PC-3 (cell line): ENCODE measurements at places on chromosomes 16 and 17. TPM values are rescaled to one million over a fixed set of nuclear protein-coding genes. Genes with fewer than 3 reads are reported as not detected.

TPSG1 gene
- total RNA-seq = not detected in 2 replicates

SLC6A2 gene
- not detected in 2 replicates for total RNA-seq

FBXO39 gene
- not detected in 2 replicates for total RNA-seq

FSCN2 gene
- 0.87 and 2.4 TPM in 2 replicates for total RNA-seq

TLCD3A gene
- 10.0 and 13.9 TPM in 2 replicates for total RNA-seq

DHRS7C gene
- not detected in 2 replicates for total RNA-seq

ANKRD11 gene
- total RNA-seq = 65.0 and 92.6 TPM in 2 replicates

TBC1D3I gene
- 0.07 TPM in 1 of 2 replicates, not detected in the other for total RNA-seq

MRPL38 gene
- 74.5 and 124 TPM in 2 replicates for total RNA-seq

NACA2 gene
- total RNA-seq = not detected in 2 replicates

TMEM235 gene
- not detected in 2 replicates for total RNA-seq

RNF43 gene
- total RNA-seq = 3.8 and 8.5 TPM in 2 replicates

CACNG4 gene
- total RNA-seq = 1.7 and 2.4 TPM in 2 replicates

CRYM gene
- total RNA-seq = not detected in 2 replicates

BCO1 gene
- not detected in 2 replicates for total RNA-seq

NAGS gene
- 13.5 and 14.3 TPM in 2 replicates for total RNA-seq

ERBB2 gene
- 36.2 and 57.1 TPM in 2 replicates for total RNA-seq

DHX38 gene
- 61.2 and 78.6 TPM in 2 replicates for total RNA-seq

LPO gene
- total RNA-seq = not detected in 2 replicates

NKIRAS2 gene
- total RNA-seq = 39.4 and 46.6 TPM in 2 replicates

TLCD1 gene
- 7.1 and 9.3 TPM in 2 replicates for total RNA-seq

C17orf100 gene
- total RNA-seq = 0.15 TPM in 1 of 2 replicates, not detected in the other

PTGES3L gene
- total RNA-seq = 0.52 and 0.55 TPM in 2 replicates

SEZ6L2 gene
- total RNA-seq = 23.7 and 25.3 TPM in 2 replicates

CLEC19A gene
- not detected in 2 replicates for total RNA-seq

MYL4 gene
- total RNA-seq = 1.6 and 2.2 TPM in 2 replicates

MYH3 gene
- 1.3 and 4.1 TPM in 2 replicates for total RNA-seq

AARS1 gene
- total RNA-seq = 60.9 and 91.9 TPM in 2 replicates

CCDC154 gene
- total RNA-seq = not detected in 2 replicates

POLR2A gene
- total RNA-seq = 47.1 and 95.7 TPM in 2 replicates

KRTAP17-1 gene
- not detected in 2 replicates for total RNA-seq

RPRML gene
- total RNA-seq = 0.11 TPM in 1 of 2 replicates, not detected in the other

TERB1 gene
- total RNA-seq = 0.23 TPM in 1 of 2 replicates, not detected in the other

P2RX5 gene
- 13.0 and 19.3 TPM in 2 replicates for total RNA-seq

IGSF6 gene
- 0.36 TPM in 1 of 2 replicates, not detected in the other for total RNA-seq

MMP28 gene
- 1.6 and 2.4 TPM in 2 replicates for total RNA-seq

KCTD2 gene
- 23.8 and 28.0 TPM in 2 replicates for total RNA-seq

C16orf86 gene
- not detected in 2 replicates for total RNA-seq

TIGD7 gene
- 4.4 and 5.5 TPM in 2 replicates for total RNA-seq

LHX1 gene
- not detected in 2 replicates for total RNA-seq

COTL1 gene
- 408 and 465 TPM in 2 replicates for total RNA-seq

TP53TG3F gene
- total RNA-seq = not detected in 2 replicates

ABCA3 gene
- 11.0 and 15.5 TPM in 2 replicates for total RNA-seq

NXN gene
- 20.8 and 25.6 TPM in 2 replicates for total RNA-seq
